ENCODE measurements at places on chromosomes 13 and 19. TPM values are rescaled to one million over a fixed set of nuclear protein-coding genes. Genes with fewer than 3 reads are reported as not detected.
A peak's percentile ranks its signal among the peaks of the same experiment; 100 is the strongest.

GRCh38 chr19:35155441-35155840 is 906 bp downstream of the FXYD5 start:
- DNase-seq, result no peak

- DNase-seq, result peak; percentile 94
These were observed at the start of gene NAXD for GRCh38 chr13:110615322-110616102. NAXD (plus strand) TSS chr13:110615545; CDS start chr13:110615602, 57 bp downstream.

DNA sequence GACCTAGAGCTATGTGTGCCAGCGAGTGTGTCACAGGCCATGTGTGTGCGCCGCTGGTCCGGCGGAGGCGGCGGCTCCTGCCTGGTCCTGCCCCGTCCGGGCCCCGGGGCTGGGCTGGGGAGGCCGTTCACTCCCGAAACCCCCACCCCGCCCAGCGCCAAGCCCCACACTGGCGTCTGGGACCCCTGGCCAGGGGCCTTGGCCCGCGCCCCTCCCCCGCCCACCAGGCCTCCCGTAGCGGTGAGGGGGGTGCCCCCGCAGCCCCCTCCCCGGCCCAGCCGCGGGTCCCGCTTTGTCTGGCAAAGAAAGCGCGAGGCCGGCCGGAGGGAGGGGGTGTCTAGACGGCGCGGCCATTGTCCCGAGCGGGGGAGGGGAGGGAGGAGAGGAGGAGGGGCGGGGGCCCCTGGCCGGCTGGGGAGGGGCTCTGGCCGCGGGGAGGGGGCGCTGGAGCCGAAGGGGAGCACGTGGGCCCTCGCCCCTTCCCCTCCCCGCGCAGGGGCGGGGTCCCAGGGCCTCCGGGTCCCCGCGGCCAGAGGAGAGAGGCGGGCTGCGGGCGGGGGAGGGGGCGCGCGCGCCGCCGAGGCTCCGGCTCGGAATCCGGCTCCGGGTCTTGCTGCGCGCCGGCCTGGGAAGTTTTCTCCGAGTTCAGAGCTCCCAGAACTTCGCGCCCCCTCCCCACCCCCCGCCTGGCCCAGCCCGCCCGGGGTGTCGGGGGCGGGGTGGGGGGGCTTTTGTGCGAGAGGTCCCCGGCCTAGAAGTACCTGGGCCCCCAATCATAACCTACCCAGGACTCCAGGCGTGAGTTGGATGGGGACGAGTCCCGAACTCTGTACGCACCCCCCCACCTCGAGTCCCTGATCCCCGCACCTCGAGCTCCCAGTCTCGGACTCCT is 888 bp downstream of the NOTCH3 start:
- peak; percentile 82 for DNase-seq

The JOSD2 gene
- total RNA-seq, result 19.0 TPM

DNA sequence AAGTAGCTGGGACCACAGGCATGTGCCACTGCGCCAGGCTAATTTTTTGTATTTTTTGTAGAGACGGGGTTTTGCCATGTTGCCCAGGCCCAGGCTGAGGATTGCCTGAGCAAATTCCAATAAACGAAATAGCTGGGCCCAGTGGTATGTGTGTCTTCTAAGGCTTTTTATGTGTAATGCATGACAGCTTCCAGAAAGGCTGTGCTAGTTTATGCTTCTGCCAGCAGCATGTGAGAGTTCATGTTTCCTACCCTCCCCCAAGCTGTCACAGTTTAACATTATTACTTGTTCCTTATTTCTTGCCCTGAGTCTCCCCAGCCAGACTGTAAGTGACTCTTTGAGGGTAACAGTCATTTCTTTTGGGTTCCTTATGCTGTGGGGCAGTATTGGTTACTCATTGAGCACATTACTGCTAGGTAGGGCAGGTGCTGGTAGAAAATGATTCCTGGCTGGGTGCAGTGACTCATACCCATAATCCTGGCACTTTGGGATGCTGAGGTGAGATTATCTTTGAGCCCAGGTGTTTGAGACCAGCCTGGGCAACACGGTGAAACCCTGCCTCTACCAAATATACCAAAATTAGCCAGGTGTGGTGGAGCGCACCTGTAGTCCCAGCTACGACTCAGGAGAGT is 13.6 kb downstream of the GPATCH1 start:
- no peak for DNase-seq

DNA sequence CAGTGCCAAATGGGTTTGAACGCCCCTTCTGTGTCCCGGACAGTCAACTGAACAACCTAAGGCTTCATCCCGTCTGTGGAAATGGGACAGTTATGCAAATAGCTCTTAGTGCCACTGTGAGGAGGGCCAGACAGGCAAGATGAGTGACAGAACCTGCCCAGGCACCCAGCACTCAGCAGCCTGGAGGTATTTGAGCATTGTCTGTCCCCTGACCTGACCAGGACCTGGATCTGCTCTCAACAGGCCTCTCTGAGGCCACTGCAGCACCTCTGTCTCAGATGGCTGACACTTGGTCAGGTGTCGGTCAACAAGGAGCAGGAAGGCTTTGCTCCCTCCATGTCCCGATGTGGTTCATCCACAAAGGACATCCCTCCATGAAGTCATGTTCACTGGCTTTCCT is 67.9 kb downstream of the CCDC70 start:
- DNase-seq, result no peak

DNA sequence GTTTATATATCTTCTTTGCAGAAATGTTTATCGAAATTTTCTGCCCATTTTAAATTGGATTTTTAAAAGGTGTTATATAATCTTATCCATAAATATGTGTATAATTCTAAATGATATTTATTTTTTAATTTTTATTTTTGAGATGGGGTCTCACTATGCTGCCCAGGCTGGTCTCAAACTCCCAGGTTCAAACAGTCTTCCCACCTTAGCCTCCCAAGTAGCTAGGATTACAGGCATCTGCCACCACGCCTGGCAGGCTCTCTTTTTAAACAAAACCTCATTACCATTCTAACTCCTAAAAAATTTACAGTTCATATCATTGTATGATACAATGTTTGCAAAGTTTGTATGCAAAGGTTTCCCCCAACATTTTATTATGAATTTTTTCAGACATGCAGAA is 7.2 kb downstream of the LGALS7B start:
- DNase-seq, result no peak

- peak; percentile 82 for DNase-seq
These were observed 35.8 kb upstream of the MEDAG start for GRCh38 chr13:30870049-30870884.

GRCh38 chr13:28564030-28564429 is 69.1 kb upstream of the FLT1 start:
- DNase-seq, result no peak

- no peak for DNase-seq
These were observed 103.9 kb downstream of the GADD45B start for GRCh38 chr19:2579678-2580280.

The C19orf81 gene
- total RNA-seq, result 2.2 TPM

DNA sequence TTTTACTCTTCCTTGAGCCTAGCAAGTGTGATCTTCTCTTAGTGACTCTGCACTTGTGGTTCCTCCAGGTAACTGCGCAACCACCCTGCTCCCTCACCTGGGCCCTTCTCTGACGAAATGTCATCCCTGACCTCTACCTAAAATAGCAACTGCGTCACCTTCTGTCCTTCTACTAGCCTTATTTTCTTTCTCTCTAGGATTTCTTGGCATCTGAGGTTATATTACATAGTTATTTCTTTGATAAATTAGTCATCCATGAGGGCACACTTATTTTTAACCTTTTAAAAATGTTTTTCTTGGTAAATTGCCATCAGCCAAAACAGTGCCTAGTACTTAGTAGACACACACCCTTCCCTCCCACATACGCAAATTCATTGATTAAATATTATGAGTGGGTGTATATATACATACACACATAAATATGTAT is 355.5 kb downstream of the ENOX1 start:
- no peak for DNase-seq

DNA sequence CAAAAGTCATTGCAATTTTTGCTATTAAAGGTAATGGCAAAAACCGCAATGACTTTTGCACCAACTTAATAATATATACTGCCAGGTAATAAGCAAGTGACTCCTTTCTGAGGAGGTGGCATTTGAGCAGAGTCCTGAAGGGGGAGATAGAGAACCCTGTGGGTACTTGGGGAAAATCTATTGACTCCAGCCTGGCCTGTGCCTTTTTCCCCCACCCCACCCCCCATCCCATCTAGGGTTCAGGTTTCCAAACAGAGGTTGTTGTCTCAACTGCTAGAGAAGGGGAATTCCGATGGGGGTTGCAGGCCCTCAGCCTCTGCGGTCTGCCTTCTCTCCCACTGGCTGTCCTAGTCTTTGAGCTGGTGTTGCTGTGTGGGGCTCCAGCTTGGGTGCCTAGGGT is 11.5 kb downstream of the S1PR2 start:
- DNase-seq, result peak; percentile 42

GRCh38 chr19:3857449-3858003 is 11.3 kb downstream of the ZFR2 start:
- DNase-seq, result no peak

DNA sequence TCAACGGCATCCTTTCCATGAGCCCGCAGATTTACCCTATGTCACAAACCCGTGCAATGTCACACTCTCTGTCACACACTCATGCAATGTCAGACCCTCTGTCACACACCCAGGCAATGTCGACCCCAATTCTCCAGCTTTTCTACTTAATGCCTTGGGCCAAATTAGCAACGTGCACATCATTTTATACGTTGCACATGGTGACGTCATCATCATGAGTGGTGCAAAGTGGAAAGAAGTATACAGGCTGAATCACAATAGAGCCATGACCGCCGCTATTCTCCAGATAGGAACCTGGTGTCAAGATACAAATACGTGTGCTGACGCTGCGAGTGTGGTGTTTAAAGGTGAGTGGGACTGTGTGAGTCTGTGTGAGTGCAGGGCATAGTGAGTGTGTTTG is 21.7 kb upstream of the ZNF845 start:
- no peak for DNase-seq

- DNase-seq, result no peak
These were observed 367.0 kb downstream of the MYO16 start for GRCh38 chr13:108996430-108996829.

GRCh38 chr13:100855151-100855550 is 180.6 kb upstream of the TMTC4 start:
- DNase-seq, result no peak

- no peak for DNase-seq
These were observed 183.9 kb downstream of the LHFPL6 start for GRCh38 chr13:39419068-39419467.

All from hepatocyte (in vitro differentiated cells).